ENCODE measurements at places on chromosomes 12 and 14.

DNA sequence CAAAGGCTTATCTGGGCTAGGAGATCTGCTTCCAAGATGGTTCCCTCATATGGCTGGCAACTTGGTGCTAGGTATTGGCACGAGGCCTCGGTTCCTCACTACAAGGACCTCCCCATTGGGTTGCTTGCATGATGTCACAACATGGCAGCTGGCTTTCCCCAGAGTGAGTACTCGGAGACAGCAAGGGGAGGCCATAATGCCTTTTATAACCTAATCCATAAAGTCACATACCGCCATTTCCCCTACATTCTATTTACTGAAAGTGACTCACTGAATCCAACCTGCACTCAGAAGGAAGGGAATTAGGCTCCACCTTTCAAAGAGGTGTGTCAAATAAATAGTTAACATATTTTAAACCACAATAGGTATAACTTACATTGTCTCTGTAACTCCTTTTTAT lies 130.9 kb downstream of the SAMD4A start:
- DNase-seq = no peak

DNA sequence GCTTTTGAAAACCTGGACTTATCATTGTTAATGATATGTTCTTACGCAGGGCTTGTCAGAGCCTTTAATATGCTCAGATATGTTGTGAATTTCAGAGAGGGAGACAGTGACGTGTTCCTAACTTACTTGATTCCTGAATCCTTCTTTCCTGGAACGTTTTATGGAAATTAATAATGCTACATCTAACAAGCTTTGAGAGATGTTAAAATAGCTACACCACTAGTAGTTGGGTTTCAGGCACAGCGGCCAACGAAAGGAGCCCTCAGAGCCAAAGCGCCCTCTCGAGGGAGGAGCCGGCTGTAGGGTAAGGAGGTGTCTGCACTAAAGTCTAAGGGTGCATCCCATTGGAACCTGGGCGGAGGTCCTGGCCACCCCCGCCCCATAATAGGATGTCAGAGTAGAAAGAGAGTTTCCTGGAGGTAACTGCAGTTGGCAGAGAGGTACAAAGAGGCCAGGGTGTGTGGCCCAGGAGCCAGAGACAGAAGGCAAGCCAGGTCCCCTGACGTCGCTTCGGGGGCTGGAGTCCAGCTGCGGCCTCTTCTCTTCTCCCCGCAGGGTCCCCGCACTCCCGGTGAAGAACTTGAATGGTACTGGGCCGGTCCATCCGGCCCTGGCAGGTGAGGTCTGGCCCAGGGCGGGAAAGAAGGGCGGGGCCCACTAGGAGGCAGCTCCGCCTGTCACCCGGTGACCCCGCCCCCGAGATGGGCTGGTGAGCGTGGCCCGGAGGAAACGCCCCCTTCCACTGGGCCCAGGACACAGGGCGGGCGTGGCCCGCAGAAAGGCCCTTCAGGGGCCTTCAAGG lies 36.3 kb downstream of the DTX1 start:
- peak; percentile 82 for DNase-seq

GRCh38 chr12:2225696-2226095 lies 172.9 kb downstream of the CACNA1C start:
- no peak for DNase-seq

- DNase-seq = no peak
These were observed 221.5 kb upstream of the DAAM1 start for GRCh38 chr14:58966997-58967396.

GRCh38 chr14:61644834-61645233 lies 50.5 kb upstream of the HIF1A start:
- peak; percentile 66 for DNase-seq

DNA sequence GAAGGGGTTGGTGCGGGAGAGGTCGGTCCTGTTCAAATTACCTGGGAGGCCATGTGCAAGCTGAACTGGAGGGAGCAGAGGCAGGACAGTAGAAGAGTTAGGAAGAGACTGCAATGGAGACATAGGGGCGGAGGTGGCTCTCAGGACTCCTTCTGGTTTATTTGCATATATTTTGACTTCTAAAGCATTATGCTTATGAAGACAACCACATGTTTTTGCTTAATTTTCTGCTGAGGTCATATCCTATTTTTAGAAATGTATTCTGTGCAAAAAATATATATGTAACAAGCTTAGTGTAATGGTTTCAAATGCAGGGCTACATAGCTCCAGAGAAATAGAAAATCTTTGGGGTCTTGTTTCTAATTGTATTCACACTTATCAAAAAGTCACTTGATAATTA lies 137.0 kb upstream of the MDM1 start:
- no peak for DNase-seq

DNA sequence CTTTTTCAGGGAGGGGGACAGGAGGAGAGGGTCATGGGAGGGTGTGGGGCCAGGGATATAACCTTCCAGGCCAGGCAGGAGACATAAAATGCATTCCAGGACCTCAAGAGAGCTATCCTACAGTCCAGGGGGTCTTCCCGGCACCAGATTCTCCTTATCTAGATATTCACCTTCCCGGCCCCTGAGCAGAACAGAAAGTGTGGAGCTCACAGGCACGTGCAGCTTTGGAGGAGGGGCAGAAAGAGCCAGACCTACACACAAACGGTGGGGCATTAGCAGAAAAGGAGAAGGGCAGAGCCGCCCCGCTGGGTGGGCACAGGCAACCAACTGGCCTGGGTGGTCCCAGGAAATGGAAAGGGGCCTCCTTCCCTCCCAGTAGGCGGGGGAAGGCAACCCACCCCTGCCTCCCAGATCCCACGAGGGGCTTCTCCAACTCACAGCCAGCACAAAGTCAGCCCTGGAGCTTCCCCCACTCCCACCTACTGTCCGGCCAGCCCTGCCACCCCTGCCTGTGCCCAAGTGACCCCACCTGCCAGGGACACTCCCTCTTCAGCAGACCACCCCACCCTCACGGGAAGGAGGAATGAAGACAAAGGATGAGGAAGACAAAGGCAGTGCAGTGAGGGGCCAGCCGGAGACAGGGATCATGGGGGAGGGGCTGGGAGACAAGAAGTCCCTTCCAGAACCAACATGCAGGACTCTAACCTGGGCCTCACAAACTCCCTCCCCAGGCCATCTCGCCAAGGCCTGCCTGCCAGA lies 33.3 kb downstream of the CCDC85C start:
- peak; percentile 75 for DNase-seq

- no peak for DNase-seq
These were observed 62.8 kb downstream of the DENND5B start for GRCh38 chr12:31528095-31528494.

DNA sequence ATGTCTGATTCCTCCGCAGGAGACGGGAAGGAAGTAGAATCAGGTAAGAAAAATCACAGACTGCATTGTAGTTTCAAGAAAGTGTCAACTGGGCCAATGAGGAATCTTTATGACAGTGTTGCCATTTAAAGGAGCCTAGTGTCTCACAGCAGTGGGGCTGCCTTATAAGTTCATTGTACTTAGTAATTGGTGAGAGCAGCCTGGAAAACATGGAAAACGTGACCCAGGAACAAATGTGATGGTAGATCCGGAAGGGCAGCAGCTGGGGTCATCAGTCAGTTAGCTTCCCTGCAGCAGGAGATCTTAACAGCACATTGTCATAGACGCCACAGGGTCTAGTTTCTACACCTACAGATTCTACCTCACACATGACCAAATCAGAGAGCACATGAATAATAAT lies 630.0 kb upstream of the LMO3 start:
- DNase-seq = peak; percentile 4

DNA sequence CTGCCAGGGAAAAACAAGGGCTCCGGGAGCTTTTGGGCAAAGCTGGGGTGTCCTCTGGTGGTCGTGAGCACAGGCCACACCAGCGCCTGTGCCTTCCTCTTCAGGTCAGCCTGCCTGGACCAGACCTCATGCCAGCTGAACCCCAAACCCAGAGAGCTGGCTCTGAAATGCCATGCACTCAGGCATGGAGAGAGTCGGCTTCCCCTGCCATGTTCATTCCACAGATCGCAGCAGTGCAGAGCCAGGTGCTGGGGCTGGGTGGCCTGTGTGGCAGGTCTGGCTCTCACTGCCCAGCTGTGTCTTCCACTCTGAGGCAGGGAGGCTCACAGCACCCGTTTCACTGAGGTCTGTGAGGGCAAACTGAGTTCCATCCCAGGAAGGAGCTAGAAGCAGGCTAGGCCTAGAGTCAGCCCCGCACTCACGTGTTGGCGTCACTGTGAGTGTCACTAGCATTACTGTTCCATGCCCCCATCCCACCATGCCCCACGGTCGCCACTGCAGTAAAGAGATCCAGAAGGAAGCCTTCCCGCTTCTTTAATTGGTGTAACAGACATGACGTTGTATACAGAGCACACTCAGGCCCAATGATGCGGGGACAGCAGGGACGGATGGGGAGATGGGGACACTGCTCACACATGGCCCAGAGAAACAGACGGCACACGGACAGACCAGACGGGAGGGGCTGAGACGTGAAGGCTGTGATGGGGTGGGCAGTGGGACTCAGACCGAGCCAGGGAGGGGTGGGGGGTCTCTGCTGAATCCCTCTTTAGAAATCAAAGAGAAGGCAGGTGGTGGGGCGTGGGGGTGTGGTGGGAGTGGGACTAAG lies 2.7 kb downstream of the ARL6IP4 start:
- no peak for DNase-seq

- DNase-seq = no peak
These were observed 31.9 kb upstream of the FBXO34 start for GRCh38 chr14:55239320-55239719.

- DNase-seq = no peak
These were observed 37.4 kb downstream of the YEATS4 start for GRCh38 chr12:69396963-69397362.

- peak; percentile 97 for DNase-seq
These were observed 6.2 kb downstream of the MAP3K12 start for GRCh38 chr12:53492830-53493609.

DNA sequence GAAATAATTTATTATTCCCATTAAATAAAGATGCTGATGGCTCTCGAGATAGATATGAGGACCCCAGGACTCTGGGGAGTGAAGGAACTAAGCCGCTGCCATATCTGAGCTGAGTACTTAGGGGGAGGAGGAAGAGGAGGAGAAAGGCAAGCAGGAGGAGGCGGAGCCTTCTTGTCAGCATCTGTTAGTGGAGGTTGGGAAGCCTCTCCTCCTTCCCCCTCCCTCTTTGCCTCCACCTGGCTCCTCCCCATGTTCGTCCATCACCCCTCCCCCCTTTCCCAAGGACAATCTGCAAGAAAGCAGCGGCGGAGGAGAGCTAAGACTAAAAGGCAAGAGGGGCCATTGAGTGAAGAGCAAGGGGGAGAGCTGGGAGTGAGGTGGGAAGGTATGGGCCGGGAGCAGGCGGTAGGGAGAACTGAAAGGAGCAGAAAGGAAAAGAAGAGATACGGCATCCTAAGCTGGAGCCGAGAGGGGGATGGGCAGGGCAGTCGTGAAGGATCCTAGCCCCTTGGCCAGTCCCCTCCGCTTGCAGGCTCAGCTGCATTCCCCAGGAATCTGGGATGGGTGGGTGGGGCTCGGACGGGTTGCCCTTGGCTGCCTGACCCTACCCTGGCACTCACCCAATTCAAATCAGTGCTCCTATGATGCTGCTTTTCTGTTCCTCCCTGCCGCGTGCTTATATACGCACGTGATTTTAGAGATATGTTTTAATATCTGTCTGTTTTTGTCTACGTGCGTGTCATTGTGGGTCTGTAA lies at the start of gene PFKM:
Gene PFKM (plus strand): TSS at position 287 of the 756 bp plus-strand sequence. CDS start 3,411 bp downstream, outside the sequence.
- DNase-seq = peak; percentile 95

GRCh38 chr12:94762259-94762942 lies 112.0 kb upstream of the TMCC3 start:
- DNase-seq = no peak

DNA sequence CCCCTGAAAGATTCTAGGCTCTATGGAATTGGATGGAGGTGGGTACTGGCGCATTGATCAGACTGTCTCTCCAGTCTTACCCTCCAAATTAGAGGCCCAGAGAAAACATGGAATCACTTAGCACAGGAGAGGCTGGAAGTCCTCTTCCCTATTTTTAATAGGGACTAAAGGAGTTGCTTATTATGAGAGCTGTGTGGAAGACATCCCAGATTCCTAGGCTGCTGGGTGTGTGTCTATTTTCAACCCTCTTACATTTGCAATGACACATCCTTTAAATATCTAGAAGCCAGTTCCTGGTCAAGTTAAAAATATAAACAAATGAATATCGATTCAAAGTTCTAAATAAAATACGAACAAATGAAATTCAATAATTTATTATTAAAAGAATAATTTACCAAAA lies 58.3 kb upstream of the ARID2 start:
- no peak for DNase-seq

DNA sequence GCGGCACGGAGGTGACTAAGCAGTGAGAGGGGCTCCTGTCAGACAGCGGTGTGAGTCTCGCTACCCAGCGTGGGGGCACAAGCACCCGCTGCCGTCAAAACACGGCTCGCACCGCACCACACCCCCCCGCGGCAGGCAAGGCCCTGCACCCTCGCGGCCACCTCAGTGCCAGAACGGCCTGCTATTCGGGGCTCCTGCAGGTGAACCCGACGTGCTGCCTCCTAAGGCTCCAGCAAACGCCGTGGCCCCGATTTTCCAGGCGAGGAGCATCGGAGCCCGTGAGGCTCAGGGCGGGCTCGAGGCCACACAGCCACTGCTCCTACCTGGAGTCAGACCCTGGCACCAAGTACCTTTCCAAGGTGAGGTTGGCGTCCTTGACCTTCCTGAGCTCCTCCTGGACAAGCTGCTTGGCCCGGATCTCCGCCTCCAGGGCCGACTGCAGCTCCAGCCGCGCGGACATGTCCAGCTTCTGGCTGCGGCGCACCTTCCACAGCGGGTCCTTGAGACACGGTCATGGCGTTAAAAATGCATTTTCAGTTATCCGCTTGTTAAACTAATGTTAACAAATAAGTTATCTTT lies 41.8 kb downstream of the AMN start:
- DNase-seq = no peak

GRCh38 chr14:96354246-96354645 lies 8.9 kb downstream of the ATG2B start:
- no peak for DNase-seq

DNA sequence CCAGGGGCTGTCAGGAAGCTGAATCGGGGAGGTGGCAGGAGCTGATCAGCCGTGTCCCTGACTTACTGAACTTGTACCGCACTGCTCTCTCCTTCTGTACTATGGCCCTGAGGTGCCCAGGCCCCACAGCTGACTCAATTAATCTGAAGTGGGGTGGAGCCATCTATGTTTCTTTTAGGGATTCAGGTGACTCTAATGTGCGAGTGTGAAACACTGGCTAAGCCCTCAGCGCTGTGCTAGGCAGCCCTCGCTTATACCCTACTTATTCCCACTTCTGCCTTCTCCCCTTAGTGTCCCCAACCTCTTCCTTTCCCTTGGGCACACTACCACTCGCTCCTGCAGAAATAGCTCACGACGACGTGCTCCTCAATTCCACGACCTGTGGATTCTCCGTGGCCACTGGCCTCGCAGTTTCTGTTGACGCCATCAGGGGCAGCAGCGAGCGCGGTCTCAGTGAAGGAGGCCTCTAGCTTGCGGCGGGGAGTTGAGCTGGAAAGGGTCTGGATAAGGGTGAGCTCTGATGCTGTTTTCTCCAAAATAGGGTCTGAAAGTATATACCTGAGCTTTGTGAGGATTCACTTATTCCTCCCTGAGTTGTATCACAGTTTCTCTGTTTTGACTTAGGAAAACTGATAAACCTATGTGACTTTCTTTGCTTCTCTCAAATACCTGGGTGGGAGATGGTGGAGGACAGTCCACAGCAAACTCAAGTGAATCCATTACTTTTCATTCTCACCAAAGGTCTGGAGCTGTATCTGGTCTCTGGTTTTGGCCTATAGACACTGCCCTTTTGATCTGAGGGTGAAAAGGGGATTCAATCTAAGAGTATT lies 167.6 kb downstream of the SLC41A2 start:
- DNase-seq = peak; percentile 72

Measured in neural progenitor cell (in vitro differentiated cells).